ENCODE measurements at places on chromosomes 4 and X. TPM values are rescaled to one million over a fixed set of nuclear protein-coding genes. Genes with fewer than 3 reads are reported as not detected.

LRAT gene
- not detected for total RNA-seq

GRCh38 chrX:19195243-19195610 lies 73.0 kb upstream of the ADGRG2 start:
- no peaks in the 10 kb centered on the region for H3K36me3 ChIP-seq
- peaks cover 5% of the 10 kb centered on the region for H3K4me1 ChIP-seq
- H3K27me3 ChIP-seq = no peaks in the 10 kb centered on the region
- no peak overlapping the region for H3K4me3 ChIP-seq

DNA sequence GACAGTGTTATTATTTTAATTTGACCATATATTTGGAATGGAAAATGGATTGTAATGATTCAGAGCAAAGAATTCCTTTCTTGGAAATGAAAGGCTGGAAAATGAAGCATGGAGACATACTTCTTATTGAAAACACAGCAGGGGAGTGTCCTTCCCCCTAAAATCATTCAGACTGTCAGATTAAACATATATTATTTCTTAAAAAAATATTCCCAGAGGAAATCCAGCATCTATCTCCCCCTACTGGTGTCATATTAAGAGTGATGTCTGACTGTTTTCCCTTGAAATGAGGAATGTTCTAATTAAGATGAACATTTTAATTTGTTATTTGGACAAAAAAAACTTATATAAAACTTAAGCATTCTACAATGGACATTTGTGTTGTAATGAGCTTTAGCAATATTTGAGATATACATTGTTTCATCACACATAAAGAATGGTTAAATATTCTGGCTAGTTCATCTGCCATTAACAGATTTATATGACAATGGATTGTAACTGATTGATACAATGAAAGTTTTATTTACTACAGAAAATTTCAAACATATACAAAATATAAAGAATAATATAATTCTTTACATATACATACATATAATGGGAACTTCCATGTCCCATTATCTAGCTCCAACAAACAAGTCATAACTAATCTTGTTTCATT lies 264.6 kb downstream of the SPRY1 start:
- H3K36me3 ChIP-seq = no peaks in the 10 kb centered on the region
- DNase-seq = no peak

DNA sequence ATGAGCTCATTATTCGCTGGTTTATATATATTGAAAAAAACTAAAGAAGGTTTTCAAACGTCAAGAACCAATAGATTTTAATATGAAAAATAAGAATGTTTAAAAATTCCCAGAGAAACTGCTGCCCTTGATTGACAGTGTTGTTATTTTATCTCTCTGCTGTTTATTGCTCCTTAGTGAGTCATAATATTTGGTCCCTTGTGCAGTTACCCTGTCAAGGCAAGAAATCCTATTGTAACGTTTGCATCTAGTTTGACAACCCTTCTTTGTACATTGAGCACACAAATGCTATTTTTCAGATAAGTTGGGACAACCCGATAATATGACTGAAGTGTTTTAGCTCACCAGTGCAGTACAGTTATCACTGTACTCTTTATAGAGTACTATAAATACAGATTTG lies 349.4 kb downstream of the CCSER1 start:
- no peaks in the 10 kb centered on the region for H3K27me3 ChIP-seq
- H3K4me1 ChIP-seq = no peaks in the 10 kb centered on the region
- H3K36me3 ChIP-seq = no peaks in the 10 kb centered on the region
- no peak for DNase-seq
- H3K4me3 ChIP-seq = no peak overlapping the region

GRCh38 chr4:24000470-24000831 lies 110.6 kb upstream of the PPARGC1A start:
- DNase-seq = no peak
- no peaks in the 10 kb centered on the region for H3K36me3 ChIP-seq
- H3K4me1 ChIP-seq = no peaks in the 10 kb centered on the region
- H3K4me3 ChIP-seq = no peak overlapping the region

GRCh38 chrX:10722851-10723250 lies 102.5 kb upstream of the MID1 start:
- H3K4me3 ChIP-seq = no peak overlapping the region
- no peaks in the 10 kb centered on the region for H3K36me3 ChIP-seq
- no peak overlapping the region for H3K27ac ChIP-seq

GRCh38 chr4:98939438-98939837 lies 10.5 kb upstream of the EIF4E start:
- no peak overlapping the region for H3K4me3 ChIP-seq
- H3K27me3 ChIP-seq = no peaks in the 10 kb centered on the region
- no peaks in the 10 kb centered on the region for H3K36me3 ChIP-seq
- no peak overlapping the region for H3K27ac ChIP-seq

DNA sequence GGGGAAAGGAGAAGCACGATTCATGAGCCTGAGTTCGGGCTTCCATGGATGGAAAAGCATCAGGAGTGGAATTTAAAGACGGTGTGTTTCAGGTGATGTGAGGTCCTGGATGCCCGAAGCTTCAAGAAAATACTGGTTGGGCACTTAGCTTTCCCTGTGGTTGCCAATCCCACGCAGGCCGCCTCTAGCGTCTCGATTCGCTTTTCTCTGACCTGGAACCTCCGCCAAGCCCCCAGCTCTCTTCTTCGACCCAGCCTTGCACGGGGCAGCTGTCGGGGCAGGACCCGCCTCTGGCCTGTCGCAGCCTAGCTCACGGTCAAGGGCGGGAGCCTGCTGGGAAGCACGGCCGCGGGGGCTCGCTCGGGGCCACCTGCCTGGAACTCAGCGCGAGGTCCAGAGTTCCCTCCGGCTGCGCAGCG lies 308 bp upstream of the TLR2 start:
- peak overlapping the region; percentile 65 for H3K4me3 ChIP-seq
- DNase-seq = no peak
- H3K27ac ChIP-seq = no peak overlapping the region
- H3K27me3 ChIP-seq = peaks cover 19% of the 10 kb centered on the region
- peaks cover 15% of the 10 kb centered on the region for H3K4me1 ChIP-seq
- H3K36me3 ChIP-seq = no peaks in the 10 kb centered on the region
